ENCODE measurements at places on chromosomes 1 and 21.

DNA sequence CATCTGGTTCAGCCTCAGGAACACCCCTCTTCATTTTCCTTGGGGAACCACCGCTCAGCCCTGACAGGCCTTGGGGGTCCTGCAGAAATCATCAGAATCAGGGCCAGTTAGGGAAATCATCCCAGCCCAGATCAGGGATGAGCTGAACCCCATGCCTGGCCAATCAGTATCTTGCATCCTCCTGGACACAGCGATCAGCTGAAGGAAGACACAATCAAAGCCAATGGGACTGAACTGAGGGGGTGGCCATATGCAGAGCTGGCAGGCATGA lies 395.4 kb downstream of the MATN1 start:
- DNase-seq, result no peak

- no peak for DNase-seq
Observed at GRCh38 chr1:178659789-178660208, 65.2 kb upstream of the RALGPS2 start.

- DNase-seq, result no peak
Observed at GRCh38 chr1:6948861-6949260, 163.6 kb downstream of the CAMTA1 start.

- no peak for DNase-seq
Observed at GRCh38 chr1:221565711-221566110, 176.2 kb downstream of the DUSP10 start.

- no peak for DNase-seq
Observed at GRCh38 chr1:197781968-197782721, 6.9 kb upstream of the DENND1B start.

- DNase-seq, result no peak
Observed at GRCh38 chr1:235558621-235559169, 54.4 kb upstream of the B3GALNT2 start.

DNA sequence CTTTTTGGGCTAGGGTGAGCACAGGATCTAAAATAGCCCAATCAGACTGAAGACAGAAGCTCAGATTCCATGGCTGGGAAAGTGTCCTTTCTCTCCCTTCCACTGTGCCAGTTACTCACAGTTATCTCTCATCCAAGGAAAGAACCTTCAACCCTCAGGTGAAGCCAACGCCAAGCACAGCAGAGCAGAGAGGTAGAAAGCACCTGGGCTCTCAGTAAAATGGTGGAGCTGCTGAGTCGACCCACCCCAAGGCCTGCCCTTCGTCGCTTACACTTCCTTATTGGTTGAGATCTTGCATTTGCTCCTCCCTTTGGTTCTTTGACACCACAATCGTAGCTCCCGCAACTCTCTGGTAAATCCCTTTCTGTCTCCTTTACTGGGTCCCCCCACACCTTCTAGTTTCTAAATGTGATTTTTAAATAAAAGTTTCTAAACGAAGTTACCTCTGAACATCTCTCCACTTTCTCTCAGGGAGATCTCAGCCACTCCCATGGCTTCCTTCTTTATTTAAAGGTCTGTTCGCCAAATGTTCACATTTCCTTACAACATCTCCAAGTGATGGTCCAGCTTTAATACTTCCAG lies 27.5 kb upstream of the SLC30A1 start:
- DNase-seq, result peak; percentile 39

Data from memory B cell (primary cell).